ENCODE measurements at places on chromosomes 6 and 20.

DNA sequence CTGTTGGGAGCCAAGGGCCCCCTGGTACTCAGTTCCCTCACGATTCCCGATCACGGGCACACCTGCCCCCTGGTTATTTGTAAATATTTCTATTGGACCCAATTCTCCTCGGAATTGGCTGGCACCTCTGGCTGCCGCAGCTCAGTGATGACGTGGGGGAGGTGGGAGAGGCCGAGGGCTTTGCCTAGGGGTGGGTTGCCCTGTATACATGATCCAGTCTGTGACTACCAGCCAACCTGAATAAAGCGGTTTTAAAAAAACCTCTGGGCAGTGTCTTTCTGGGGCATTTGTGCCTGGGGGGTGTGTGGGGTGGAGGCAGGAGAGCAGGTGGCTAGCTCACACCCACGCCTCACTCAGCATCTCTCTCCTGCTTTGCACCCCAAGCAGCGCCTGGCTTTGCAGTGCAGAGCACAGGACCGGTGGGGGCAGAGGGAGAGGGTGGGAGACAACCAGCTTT, 42.2 kb downstream of the VSTM2L start:
- DNase-seq: no peak

GRCh38 chr6:26411751-26412150, 9.7 kb downstream of the BTN3A1 start:
- DNase-seq: no peak

- no peak for DNase-seq
Measured at GRCh38 chr6:64243618-64244017, 608.0 kb downstream of the PHF3 start.

- no peak for DNase-seq
Measured at GRCh38 chr6:65546894-65547293, 160.1 kb downstream of the EYS start.

DNA sequence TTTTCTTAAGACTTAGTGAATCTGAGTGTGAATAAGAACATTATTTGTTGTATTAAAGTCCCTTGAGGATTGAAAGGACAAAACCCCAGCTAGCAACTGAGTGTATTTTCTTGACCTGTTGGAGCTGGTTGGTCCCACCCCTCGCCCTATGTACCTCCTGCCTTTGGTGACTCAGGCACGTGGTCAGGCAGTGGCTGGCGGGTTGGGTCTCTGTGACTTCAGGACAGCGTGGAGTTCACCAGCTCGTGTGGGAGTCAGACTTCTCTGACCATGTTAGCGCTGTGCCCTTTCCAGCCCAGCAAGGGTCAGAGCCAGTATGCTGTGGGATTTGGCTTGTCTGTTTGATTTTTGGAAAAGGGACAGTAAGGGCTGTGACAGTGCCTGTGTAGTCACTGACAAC, 93.7 kb downstream of the SSR1 start:
- DNase-seq: peak; percentile 60

DNA sequence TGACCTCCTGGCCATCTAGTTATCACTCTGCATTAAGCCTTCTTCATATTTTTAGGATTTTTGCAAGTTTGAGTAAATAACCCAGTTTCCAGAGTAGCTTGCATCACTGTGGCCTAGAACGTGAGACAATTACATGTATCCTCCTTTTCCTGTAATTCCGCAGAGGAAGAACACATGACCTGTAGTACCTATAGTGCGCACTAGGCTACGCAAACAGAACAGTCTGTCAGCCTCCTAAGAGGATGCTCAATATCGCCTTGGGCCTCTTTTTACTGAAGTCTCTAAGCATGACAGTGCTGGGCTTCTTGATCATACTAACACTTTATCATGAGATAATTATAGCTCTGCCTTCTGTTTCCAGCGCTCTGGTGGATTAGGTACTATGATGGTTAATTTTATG, 20.2 kb upstream of the NR2E1 start:
- DNase-seq: no peak

GRCh38 chr6:163086624-163086920, 327.9 kb upstream of the QKI start:
- no peak for DNase-seq

All from stimulated activated naive CD8-positive, alpha-beta T cell treated with anti-CD3 and anti-CD28 coated beads, Interleukin-15, Interleukin-2, amounts not matched to agents 100 U/mL and 50 U/mL, for 24 hours (primary cell).